Stimulated activated CD4-positive, alpha-beta T cell treated with anti-CD3 and anti-CD28 coated beads, Interleukin-1b, Interleukin-23, amount 100 ng/mL, for 1 hour (primary cell): ENCODE measurements at places on chromosomes 3 and 15.

- no peak for DNase-seq
Observed at GRCh38 chr3:9679476-9680080, 24.1 kb upstream of the CPNE9 start.

GRCh38 chr3:66113542-66113941, 74.8 kb upstream of the MAGI1 start:
- DNase-seq, result no peak

- DNase-seq, result no peak
Observed at GRCh38 chr3:112001526-112001925, 2.8 kb downstream of the TAGLN3 start.

DNA sequence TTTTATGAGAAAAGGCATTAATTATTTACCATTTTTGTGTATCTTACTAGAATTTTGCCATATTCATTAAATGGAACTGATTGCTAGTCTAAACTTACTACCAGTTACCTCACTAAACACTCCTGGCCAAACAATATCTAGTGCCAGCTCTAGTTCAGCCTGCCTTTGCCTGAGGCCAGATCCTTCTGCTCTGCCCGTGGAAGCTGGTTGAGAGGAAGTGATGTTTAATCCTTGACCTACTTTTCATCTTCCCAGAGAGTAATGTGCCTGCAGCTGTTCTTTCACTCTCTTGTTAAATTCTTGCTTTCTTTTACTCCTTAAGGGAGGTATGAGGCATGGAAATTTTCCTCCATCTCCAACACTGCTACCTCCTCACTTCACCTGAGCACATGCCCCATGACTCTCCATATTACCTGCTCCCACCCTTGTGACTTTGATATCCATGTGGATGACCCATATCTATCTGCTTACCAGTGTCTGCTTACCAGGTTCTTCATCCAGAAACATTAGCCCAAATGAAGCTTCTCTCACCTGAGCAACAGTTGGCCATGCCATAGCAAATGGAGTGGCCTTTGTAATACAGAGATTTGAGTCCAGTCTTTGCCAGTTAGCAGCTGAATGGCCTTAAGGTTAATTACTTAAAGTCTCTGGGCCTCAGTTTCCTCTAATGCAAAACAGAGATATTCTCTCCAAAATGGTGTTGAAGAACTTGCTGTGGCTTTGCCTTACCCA, 53.4 kb downstream of the UBE2E1 start:
- DNase-seq, result no peak

DNA sequence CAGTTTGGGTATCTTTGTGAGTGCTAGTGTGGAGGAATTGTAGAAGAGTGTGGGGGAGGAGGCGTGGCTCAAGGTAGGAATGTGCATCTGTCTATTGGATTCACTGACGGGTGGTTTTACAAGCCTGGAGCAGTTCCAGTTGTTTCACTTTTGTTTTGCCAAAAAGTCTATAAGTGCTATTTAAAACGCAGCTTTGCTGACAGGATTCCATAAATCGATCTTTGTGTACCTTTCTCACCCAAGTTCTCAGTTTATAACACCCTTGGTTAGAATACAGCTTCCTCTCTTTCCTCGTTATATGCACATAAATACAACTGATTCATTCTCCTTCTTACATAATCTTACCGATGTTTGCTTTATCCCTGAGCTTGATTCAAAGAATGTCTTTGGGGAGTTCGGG, 123.2 kb upstream of the UBE2E2 start:
- DNase-seq, result no peak

DNA sequence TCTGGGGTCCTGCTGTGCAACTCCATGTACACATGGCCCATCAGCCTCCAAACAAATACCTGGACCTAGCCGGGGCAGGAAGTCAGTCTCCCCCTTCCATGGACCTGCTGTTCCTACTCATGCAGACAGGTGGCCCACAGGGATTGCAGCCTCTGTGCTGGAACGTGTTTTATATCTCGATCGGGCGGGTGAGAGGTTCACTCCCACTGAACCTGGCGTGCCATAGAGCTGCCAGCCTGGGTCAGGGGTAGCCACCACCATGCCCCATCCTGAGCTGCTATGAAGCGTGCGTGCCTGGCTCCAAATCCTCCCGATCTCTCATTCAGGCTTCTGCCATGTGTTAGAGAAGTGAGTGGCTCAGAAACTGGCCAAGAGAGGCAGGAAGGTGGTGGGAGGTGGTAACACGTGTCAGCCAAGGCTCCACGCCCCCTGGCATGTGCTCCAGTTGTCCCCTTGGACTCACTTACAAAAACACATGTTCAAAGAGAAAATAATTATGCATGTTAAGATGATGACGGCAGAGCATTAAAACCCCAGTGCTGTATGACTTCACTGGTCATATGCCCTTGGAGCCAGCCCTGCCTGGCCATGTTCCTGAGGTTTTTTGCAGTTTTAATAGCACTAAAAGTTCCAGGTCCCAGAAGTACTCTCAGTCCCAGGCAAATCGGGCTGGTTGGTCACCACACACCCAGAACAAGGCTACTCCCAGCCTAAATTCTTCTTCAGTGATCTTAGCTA, 30.6 kb downstream of the CTSH start:
- DNase-seq, result no peak

GRCh38 chr3:175704366-175705055, 845.4 kb downstream of the NAALADL2 start:
- DNase-seq, result no peak

DNA sequence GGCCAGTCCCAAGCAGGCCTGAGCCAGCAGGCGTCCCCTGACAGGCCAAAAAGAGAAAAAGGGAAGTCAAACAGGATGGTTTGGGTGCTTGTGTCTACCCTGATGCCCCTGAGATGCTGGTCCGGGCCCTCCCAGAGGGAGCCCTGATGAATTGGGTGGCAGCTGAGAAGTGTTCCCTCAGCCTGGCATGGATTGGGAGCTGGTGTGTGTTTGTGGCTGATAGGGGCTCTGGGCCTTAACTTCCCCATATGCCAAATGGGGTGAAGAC, 1.4 kb downstream of the FBLN2 start:
- DNase-seq, result no peak

GRCh38 chr3:46707601-46708011, 6.4 kb downstream of the TMIE start:
- no peak for DNase-seq

GRCh38 chr3:129502641-129503408, 25.6 kb upstream of the RHO start:
- DNase-seq, result no peak

- DNase-seq, result no peak
Observed at GRCh38 chr3:193559100-193559499, 4.4 kb upstream of the ATP13A4 start.

- DNase-seq, result no peak
Observed at GRCh38 chr15:55289011-55289745, 435 bp downstream of the RAB27A start.

GRCh38 chr15:59329570-59330350, 42.9 kb downstream of the MYO1E start:
- no peak for DNase-seq

GRCh38 chr3:153970047-153970446, 151.1 kb upstream of the ARHGEF26 start:
- no peak for DNase-seq

DNA sequence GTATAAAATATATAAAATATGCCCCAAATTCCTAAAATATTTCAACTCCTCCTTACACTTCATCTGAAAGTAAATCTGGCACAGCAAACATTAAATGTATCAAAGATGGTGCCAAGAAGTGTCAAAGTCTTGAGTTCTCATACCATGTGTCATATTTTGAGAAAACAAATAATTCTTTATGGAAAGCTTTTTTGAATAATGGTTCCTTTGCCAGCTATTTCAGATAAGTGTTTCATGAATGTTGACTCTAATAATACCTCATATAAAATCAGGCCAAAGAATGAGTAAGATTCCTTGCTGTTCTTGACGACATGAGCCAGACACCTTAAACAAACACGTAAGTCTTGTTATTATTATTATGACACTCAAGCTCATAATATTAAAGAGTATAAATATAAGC, 30.3 kb upstream of the ZNF385D start:
- no peak for DNase-seq

- DNase-seq, result no peak
Observed at GRCh38 chr15:83477172-83477807, 30.1 kb downstream of the SH3GL3 start.

- DNase-seq, result no peak
Observed at GRCh38 chr3:30305021-30305420, 301.4 kb upstream of the TGFBR2 start.

DNA sequence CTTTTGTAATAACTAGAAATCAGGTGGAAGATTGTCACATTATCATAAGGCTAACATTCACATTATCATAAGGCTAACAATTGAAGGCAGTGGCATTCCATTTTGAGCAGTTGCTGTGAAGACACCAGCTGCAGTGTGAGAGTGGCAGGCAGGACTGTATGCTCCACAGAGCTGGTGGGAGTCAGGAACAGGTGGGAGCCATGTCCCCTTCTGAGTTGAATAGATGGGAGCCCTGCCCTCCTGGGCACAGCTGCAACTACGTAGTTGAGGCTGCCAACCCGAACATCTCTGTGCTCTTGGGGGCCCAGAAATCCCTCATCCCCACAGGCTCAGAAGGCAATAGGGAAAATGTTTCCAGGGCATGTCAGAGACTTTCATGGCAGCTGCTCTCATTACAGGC, 1627.6 kb downstream of the SI start:
- DNase-seq, result no peak

DNA sequence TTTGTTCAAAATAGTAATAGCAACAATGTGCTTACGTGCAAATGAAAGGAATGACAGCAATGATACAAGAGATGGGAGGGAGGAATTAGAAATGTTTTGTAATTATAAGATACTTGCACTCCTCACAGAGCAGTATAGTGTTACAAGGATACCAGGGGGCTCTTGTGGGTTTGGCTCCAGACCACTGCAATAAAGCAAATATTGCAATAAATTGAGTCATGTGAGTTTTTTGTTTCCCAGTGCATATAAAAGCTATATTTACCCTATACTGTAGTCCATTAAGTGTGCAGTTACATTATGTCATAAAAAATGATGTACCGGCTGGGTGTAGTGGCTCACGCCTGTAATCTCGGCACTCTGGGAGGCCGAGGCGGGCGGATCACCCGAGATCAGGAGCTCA, 864.3 kb downstream of the NSUN3 start:
- DNase-seq, result no peak

DNA sequence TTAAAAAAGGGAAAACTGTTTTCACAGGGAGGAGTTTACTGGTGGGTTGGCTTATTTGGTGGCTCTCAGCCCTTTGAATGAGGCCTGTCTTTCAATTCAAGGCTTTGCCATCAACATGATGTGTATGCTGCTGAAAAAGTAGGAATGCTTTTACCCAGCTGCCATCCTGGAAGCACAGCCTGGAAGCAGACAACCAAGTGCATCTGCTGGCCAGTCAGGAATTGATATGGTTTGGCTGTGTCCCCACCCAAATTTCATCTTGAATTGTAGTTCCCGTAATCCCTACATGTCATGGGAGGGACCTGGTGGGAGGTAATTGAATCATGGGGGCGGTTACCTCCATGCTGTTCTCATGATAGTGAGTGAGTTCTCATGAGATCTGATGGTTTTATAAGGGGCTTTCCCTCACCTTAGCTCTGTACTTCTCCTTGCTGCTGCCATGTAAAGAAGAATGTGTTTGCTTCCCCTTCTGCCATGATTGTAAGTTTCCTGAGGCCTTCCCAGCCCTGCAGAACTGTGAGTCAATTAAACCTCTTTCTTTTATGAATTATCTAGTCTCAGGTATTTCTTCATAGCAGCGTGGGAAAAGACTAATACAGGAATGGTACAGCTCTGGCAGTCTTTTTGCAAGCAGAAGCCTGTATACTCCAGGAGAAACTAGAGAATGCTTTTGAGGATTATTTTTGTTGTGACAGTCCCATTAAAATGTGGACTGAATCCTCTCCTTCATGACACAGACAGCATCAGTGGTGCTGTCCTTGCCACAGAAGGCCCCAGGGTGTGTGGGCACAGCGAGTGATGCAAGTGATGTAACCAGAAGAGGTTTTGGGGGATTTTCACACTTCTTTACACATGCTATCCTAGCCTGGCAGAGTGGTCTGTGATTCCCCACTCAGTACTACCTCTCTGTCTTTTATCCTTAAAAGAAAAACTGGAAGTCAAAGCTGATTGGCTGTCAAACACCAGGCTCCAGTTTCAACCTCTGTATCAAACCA, 20.0 kb downstream of the PLCL2 start:
- DNase-seq, result no peak

DNA sequence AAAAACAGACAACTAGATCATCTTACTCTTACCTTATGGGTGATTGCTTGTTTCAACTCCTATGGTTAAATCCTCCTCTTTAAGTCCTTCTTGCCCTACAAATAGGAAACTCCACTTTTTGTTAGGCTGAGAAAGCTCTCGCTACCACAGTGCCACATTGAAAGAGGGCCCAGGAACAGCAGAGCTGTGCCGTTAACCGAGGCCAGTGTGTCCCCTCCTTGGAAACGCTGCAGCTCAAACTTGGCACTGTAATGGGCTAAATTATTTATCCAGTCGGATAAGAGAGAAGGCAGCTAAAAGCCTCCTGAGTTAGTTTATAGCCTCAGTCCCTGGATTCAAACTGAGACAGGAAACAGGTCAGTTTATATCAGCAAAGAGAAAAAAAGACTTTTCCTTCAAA, 46.1 kb downstream of the KBTBD12 start:
- DNase-seq, result no peak

DNA sequence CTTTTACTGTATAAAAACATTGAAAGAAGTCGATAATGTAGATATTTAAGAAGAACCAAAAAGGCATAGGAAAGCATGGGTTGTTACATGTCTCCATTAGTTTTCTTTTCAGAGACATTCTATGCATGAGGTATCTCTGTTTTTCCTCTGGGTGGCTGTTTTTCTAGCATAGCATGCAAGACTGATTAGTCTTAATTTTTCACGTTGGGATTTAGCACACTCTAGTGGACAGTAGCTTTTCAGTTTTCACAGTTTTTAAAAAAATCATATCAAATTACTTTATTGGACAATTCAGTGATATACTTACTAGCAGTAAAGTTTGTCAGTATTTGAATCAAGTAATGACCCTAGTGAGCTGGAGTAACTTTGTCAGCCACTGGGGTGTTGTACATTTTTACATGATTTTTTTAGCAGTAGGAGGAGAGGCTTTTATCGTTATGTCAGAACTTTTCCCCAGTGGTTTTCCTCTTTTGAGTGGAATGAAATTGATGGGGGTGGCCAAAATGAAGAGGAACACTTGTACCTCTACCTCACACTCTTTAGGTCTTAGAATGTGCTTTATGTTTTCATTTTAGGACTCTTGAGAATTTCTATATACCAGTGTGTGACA, 57.2 kb downstream of the SEC22A start:
- no peak for DNase-seq

GRCh38 chr3:133855002-133855370, 40.7 kb downstream of the RAB6B start:
- DNase-seq, result no peak

GRCh38 chr15:101254157-101255050, 2.6 kb upstream of the CHSY1 start:
- DNase-seq, result no peak

GRCh38 chr3:35883929-35884328, 244.6 kb downstream of the ARPP21 start:
- no peak for DNase-seq

- no peak for DNase-seq
Observed at GRCh38 chr3:157238457-157238856, 78.5 kb upstream of the CCNL1 start.

- DNase-seq, result no peak
Observed at GRCh38 chr3:38601956-38602550, 47.4 kb downstream of the SCN5A start.

GRCh38 chr15:69930754-69931153, 167.0 kb downstream of the TLE3 start:
- no peak for DNase-seq
